Hippocampal formation (tissue), 2 donors: ENCODE measurements at places on chromosomes 5 and 9.

GRCh38 chr5:149940077-149940574 is 4.5 kb downstream of the PDE6A start:
- no peak for DNase-seq

DNA sequence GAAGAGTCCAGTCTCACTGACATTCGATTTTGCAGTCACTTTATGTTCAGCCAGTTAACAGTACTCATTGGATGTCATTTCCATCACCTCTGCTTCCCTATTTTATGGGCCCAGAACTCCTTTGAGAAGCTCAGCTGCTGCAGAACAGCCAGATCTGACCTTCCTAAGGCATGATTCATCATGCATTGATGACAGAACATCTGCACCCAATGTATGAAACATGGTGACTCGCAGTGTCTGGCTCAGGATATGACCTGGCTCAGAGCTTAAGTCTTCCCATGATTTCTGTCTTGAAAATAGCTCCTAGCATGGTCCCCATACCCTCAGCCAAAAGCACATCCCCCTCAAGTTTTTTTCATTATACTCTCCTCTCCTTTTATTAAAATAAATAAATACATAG is 92.6 kb upstream of the TRIM32 start:
- no peak for DNase-seq

- no peak for DNase-seq
These were observed 33.5 kb upstream of the HSPB3 start for GRCh38 chr5:54421976-54422375.

DNA sequence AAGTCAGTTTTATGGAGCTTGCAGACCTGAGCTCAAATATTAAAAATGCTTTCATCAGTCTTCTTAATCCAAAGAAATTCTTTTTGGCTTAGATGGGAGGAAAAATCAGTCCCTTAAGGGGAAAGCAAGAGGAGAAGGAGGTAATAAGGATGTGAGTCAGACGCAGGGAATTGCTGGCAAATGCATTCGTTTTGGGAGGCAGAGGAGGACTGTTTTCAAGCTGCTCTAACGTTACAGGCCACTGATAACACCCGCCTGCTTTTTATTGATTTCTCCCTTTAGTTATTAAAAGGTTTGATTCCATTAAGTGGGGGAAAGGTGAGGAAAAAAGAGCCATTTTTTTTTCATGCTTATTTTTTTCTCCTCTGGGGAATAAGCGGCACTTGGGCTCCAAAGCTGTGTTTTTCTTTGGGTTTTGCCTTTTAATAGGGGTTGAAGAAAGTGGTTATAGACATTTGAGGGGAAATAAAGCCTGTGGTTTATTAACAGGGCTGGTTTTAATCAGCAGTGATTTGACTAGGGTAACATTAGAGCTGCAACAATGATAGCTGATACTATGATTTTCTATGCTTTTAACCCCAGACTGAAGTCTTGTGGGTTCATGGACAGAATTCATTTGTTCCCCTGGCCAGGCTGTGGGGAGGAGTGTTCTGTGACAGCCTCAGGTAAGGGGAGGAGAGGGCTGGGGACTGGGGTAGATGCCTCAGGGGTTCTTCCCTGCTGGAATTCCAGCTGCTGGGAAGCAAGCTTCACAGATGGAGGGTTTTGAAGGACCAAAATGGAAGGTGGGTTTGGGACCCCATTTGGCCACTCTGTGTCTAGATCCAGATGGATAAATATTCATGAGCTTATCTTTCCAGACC is 225.2 kb downstream of the GAS1 start:
- no peak for DNase-seq
